ENCODE measurements at places on chromosomes 6 and 20.

DNA sequence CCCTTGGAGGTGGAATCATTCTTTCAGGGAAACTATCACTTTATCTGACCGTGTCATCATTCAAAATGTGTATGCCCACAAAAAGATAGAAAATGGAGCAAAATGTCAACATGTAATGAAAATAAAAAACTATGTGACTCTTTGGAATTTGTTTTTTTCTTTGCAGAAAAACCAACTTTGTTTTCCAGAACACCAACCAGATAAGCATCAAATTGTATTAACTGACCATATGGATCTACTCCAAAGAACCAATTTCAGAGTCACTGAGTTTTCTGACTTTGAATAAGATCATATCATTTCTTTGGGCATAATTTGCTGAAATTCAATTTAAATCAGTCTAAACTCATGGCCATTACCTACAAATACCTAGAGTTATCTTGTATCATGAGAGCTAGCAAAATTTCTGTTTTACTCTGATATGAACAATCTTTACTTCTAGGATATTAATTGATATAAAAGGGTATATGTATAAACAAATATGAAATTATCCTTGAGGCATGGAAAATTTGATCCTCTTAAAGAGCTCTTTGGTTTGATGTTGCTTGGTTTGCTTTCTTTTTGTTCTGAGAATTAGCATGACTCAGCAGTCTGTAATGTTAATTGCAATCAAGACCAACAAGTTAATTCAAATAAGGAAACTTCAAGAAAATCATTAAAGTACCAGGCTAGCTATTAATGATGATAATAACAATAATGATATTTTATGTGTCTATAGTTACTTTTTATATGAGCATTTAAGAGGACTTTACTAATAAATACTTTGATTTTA is 444.4 kb upstream of the MARCKS start:
- no peaks in the 10 kb centered on the region for H3K27me3 ChIP-seq
- H3K27ac ChIP-seq = no peak overlapping the region
- H3K4me3 ChIP-seq = no peak overlapping the region
- H3K4me1 ChIP-seq = no peaks in the 10 kb centered on the region
- DNase-seq = no peak
- no peaks in the 10 kb centered on the region for H3K36me3 ChIP-seq

GRCh38 chr20:23446505-23446904 is 6.2 kb downstream of the CST11 start:
- no peaks in the 10 kb centered on the region for H3K4me1 ChIP-seq
- H3K36me3 ChIP-seq = no peaks in the 10 kb centered on the region
- no peak for DNase-seq
- H3K27me3 ChIP-seq = no peaks in the 10 kb centered on the region
- H3K27ac ChIP-seq = no peak overlapping the region

- DNase-seq = no peak
- no peaks in the 10 kb centered on the region for H3K4me1 ChIP-seq
- no peak overlapping the region for H3K27ac ChIP-seq
These were observed 1282.3 kb upstream of the GJE1 start for GRCh38 chr6:140850438-140850837.

DNA sequence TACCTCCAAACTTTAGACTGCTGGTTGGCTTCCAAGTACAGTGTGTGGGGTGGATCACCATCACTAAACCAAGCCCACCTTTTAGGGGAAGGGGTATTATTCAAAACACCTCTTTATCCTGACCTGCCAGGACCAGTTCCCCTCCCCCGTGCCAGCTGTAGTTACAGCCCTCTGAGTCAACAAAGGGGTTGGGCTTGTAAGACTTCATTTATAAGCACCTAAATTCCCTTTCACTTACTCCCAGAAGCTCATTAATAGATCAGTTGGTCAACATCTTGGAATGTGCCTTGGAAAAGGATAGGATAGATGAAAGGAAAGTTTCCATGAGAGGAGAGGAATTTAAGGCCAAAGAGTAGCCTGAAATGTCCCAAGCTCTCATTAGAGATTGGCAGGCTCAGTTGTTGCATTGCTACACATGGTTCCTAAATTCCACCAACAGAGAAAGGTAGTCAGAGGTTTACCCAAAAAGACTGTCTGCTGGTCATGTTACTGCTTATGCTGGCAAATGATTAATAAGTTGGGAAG is 59.2 kb downstream of the TNFAIP3 start:
- H3K27me3 ChIP-seq = no peaks in the 10 kb centered on the region
- no peaks in the 10 kb centered on the region for H3K4me1 ChIP-seq
- H3K36me3 ChIP-seq = no peaks in the 10 kb centered on the region

GRCh38 chr6:119499797-119500196 is 150.2 kb upstream of the MAN1A1 start:
- no peak for DNase-seq
- no peaks in the 10 kb centered on the region for H3K36me3 ChIP-seq
- H3K27me3 ChIP-seq = no peaks in the 10 kb centered on the region
- H3K27ac ChIP-seq = no peak overlapping the region
- H3K4me1 ChIP-seq = peaks cover 16% of the 10 kb centered on the region

- no peak overlapping the region for H3K4me3 ChIP-seq
- H3K27me3 ChIP-seq = no peaks in the 10 kb centered on the region
- H3K36me3 ChIP-seq = no peaks in the 10 kb centered on the region
- no peak overlapping the region for H3K27ac ChIP-seq
- DNase-seq = no peak
These were observed 194.0 kb downstream of the GMPR start for GRCh38 chr6:16432075-16433032.

GRCh38 chr6:8642131-8642530 is 206.8 kb upstream of the SLC35B3 start:
- H3K36me3 ChIP-seq = no peaks in the 10 kb centered on the region
- DNase-seq = no peak
- no peaks in the 10 kb centered on the region for H3K4me1 ChIP-seq
- no peak overlapping the region for H3K4me3 ChIP-seq
- no peaks in the 10 kb centered on the region for H3K27me3 ChIP-seq

- no peak overlapping the region for H3K4me3 ChIP-seq
- H3K27ac ChIP-seq = no peak overlapping the region
- no peak for DNase-seq
- no peaks in the 10 kb centered on the region for H3K4me1 ChIP-seq
- H3K27me3 ChIP-seq = no peaks in the 10 kb centered on the region
- H3K36me3 ChIP-seq = no peaks in the 10 kb centered on the region
These were observed 747.1 kb upstream of the ADGRB3 start for GRCh38 chr6:67887747-67888545.

GRCh38 chr6:123931928-123932327 is 128.3 kb downstream of the NKAIN2 start:
- H3K4me1 ChIP-seq = no peaks in the 10 kb centered on the region
- no peaks in the 10 kb centered on the region for H3K27me3 ChIP-seq
- no peak overlapping the region for H3K4me3 ChIP-seq

GRCh38 chr20:50323209-50323608 is 132.6 kb downstream of the CEBPB start:
- H3K27me3 ChIP-seq = no peaks in the 10 kb centered on the region
- peaks cover 13% of the 10 kb centered on the region for H3K4me1 ChIP-seq
- H3K4me3 ChIP-seq = no peak overlapping the region
- H3K27ac ChIP-seq = no peak overlapping the region

GRCh38 chr20:56897958-56898349 is 268.8 kb downstream of the TFAP2C start:
- H3K36me3 ChIP-seq = no peaks in the 10 kb centered on the region
- DNase-seq = no peak
- no peak overlapping the region for H3K4me3 ChIP-seq
- H3K4me1 ChIP-seq = no peaks in the 10 kb centered on the region

GRCh38 chr6:157763904-157764177 is 59.2 kb upstream of the SNX9 start:
- no peak for DNase-seq
- peaks cover 19% of the 10 kb centered on the region for H3K4me1 ChIP-seq
- no peak overlapping the region for H3K4me3 ChIP-seq
- H3K27ac ChIP-seq = peak overlapping the region; percentile 64

DNA sequence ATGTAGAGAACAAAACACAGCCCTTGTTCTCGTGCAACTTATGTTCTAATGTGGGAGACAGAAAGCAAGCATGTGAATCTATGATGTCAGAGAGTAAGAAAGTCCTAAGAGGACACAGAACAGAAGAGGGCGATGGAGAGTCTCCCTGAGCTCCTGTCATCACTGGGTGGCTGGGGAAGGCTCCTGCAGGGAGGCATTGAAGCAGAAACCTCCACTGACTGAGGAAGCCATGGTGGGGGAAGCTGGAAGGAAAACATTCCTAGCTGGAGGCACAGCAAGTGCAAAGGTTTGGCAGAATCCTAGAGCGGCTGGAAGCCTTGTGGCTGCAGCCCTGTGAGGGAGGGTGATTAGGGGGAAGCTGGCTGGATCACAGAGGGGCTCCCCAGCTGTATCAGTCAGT is 248.0 kb downstream of the CDH26 start:
- no peaks in the 10 kb centered on the region for H3K36me3 ChIP-seq
- H3K4me3 ChIP-seq = no peak overlapping the region
- no peak overlapping the region for H3K27ac ChIP-seq
- no peak for DNase-seq

- H3K27me3 ChIP-seq = no peaks in the 10 kb centered on the region
- H3K4me1 ChIP-seq = no peaks in the 10 kb centered on the region
- H3K4me3 ChIP-seq = no peak overlapping the region
- no peak overlapping the region for H3K27ac ChIP-seq
These were observed 35.8 kb downstream of the RIPOR2 start for GRCh38 chr6:24899997-24900325.

GRCh38 chr20:63837479-63837878 is 6.4 kb upstream of the ZBTB46 start:
- H3K4me3 ChIP-seq = no peak overlapping the region
- DNase-seq = no peak
- H3K27ac ChIP-seq = no peak overlapping the region
- no peaks in the 10 kb centered on the region for H3K36me3 ChIP-seq
- peaks cover 6% of the 10 kb centered on the region for H3K4me1 ChIP-seq
- H3K27me3 ChIP-seq = no peaks in the 10 kb centered on the region

DNA sequence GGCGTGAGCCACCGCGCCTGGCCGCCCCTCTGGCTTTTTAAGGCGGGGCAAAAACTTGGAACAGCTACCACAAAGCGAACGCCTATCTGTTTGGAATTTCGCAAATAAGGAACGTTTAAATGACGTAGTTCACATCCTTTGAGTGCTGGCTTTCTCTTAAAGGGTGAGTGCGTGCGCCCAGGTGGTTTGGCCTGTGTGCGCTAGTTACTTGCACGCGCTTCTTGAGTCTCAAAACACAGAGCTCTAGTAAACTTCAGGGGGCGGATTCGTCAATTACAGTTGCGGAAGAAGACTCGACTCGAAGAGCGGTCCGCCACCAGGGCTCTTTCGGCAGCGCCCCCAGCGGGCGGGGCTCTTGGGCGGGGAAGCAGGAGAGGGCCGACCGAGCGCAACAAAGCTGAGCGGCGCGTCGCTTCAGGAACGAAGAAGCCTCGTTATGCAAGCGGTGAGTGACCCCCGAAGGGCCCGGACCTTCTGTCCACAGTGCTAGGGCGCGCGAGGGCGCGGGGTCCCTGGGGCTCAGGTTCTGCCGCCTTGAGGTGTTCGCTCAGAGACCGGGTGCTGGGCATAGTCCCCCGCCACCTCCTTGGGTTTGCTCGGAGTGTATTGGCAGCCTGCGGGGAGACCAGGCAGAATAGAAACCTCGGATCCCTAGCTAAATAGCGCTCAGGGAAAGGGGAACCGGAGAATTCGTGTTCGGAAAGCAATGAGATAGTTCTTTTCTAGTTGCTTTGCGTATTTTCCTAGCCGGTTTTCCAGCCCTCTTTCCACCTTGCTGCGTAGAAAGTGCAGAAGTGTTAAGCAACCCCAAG is at the start of gene SYCP2L:
TSS of gene SYCP2L (plus strand) at position 362 of the 812 bp plus-strand sequence. CDS start at position 437, 75 bp downstream.
- H3K36me3 ChIP-seq = no peaks in the 10 kb centered on the region
- no peaks in the 10 kb centered on the region for H3K4me1 ChIP-seq
- no peak within 1 kb of the TSS for H3K27ac ChIP-seq
- peak within 1 kb of the TSS; percentile 46 for H3K4me3 ChIP-seq

DNA sequence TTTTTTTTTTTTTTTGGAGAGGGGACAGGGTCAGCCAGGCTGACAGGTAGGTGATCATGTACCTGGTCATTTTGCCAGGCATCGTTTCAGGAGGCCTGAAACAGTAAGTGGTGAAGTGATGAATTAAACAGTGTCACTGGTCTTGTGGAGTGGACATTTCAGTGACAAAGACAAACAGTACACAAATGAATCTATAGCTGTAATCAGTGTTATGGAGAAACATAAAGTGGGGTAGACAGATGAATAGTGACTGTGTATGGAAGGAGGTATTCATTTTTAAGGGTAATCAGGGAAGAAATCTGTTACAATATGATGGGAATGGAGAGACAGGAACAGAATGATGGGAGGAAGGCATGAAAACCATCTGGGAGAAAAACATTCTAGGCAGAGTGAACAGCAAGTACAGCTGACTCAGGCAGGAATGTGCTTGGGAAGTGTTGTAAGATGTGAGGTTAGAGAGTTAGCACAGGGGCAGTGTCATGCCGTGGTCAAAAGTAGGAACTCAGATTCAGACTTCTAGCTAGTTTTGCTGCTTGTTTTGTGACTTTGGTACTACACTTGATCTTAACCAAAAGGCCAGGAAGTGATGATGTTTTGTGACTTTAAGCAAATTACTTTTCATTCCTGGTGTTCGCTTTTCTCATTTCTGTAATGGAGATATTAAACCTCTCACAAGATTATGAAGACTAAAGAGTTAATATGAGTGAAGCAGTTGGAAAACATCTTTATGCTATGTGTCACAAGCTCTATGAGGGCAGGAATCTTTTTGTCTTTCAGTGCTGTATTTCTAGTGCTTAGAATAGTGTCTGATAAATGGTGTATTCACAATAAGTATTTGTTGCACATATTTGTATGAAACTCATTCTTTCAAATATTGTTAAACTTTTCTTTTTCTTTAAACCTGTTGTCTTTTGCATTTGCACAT is 43.4 kb downstream of the QKI start:
- no peak for DNase-seq
- H3K4me3 ChIP-seq = no peak overlapping the region
- no peak overlapping the region for H3K27ac ChIP-seq
- H3K4me1 ChIP-seq = peaks cover 4% of the 10 kb centered on the region
- H3K27me3 ChIP-seq = no peaks in the 10 kb centered on the region

Measured in pancreas (tissue), 10 donors.